Neural crest cell (in vitro differentiated cells): ENCODE measurements at places on chromosomes 6 and 20.

- DNase-seq, result no peak
Measured at GRCh38 chr20:64133951-64134407, 26.6 kb upstream of the NPBWR2 start.

DNA sequence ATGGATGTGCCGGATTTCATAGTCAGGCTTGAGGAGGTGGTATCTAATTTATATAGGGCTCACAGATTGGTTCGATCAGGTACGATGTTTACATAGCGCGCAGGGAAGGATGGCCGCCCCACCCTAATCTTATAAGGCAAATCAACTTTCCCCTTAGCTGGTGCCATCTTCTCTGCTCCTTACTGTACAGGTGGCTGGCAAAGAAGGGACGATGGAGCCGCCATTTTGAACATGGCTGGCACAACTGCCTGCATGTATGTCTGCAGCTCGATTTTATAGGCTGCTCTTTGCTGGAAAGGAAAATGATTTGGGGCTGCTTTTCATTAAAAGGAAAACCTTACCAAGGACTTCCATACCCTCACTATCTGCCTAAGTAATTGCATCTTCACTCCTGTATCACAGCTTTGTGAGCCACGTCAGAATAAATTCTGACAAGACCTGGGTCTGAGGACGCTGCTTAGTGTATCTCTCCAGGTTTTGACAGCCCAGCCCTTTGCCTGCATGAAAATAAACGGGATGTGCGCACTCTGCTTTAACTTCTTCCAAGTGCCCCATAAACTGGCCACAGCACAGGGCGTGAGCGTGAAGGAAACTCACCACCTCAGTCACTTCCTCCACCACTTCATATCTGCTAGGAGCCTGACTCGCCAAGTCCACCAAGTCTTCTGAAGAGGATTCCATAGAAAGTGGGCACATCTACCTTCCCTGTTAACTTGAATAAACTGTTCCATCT is 109.4 kb upstream of the ARMC2 start:
- DNase-seq, result no peak

DNA sequence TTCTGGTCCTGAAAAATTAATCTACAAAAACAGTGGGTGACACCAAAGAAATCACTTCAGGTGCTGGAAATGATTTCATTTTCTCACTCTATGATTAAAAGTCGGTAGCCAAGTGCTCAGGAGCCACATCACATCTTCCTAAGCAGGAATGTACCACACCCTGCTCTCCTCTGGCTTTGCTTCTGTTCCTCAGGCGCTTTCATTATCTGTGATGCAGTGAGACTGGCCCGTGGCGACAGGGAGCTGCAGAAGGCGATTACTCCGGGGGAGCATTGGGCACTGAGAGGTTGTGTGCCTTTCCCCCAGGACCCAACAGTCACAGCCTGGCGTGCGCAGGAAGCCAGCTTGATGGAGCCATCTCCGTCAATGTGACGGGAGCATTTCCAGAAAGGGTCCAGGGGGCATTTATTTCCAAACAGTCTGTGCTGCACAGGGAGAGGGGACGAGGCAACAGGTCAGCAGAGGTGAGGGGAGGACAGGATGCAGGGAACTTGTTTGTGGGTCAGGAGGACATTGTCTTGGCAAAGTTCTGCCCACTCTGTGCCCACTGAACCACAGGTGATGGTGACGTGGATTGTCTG is 5.6 kb upstream of the ZNF831 start:
- DNase-seq, result no peak

- no peak for DNase-seq
Measured at GRCh38 chr6:105608711-105609374, 206.0 kb upstream of the PREP start.

- no peak for DNase-seq
Measured at GRCh38 chr20:43821795-43822194, 92.9 kb upstream of the TOX2 start.
